ENCODE measurements at places on chromosomes 5 and 9. TPM values are rescaled to one million over a fixed set of nuclear protein-coding genes. Genes with fewer than 3 reads are reported as not detected.

The SOHLH1 gene
- not detected for total RNA-seq

DNA sequence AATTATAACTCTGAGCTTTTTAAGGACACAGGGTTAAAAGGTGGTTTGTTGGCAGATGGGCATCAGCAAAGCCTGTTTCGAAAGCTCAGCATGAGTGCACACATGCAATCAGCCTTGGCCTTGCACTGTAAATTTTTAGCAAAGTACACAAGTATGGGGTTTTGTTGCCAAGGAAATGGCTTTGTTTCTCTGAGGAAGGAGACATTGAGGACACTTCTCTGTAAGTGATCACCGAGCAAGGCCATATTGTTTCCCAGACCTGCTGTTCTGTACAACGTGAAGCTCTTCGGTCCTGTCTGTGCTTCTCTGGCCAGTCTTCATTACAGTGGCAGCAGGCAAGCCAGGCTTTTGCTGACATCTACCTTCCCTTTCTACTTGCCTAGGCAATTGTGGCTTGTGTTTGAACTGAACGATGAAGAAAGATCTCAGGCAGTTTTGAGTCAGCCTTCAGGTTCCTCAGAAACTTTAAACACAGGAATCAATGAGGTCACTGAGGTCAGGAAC, 27.9 kb upstream of the GLRX start:
- no peak for DNase-seq

DNA sequence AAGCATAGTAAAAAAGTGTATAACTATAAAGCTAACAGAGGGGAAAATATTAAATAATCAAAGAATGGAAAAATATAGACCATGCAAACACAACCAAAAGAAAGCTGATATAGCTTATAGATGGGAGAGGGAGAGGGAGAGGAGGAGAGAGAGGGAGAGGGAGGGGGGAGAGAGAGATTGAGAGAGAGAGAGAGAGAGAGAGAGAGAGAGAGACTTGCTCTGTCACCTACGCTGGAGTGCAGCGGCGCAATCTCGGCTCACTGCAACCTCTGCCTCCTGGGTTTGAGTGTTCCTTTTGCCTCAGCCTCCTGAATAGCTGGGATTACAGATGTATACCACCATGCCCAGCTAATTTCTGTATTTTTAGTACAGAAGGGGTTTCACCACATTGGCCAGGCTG, 110.6 kb downstream of the RAPGEF6 start:
- no peak for DNase-seq

DNA sequence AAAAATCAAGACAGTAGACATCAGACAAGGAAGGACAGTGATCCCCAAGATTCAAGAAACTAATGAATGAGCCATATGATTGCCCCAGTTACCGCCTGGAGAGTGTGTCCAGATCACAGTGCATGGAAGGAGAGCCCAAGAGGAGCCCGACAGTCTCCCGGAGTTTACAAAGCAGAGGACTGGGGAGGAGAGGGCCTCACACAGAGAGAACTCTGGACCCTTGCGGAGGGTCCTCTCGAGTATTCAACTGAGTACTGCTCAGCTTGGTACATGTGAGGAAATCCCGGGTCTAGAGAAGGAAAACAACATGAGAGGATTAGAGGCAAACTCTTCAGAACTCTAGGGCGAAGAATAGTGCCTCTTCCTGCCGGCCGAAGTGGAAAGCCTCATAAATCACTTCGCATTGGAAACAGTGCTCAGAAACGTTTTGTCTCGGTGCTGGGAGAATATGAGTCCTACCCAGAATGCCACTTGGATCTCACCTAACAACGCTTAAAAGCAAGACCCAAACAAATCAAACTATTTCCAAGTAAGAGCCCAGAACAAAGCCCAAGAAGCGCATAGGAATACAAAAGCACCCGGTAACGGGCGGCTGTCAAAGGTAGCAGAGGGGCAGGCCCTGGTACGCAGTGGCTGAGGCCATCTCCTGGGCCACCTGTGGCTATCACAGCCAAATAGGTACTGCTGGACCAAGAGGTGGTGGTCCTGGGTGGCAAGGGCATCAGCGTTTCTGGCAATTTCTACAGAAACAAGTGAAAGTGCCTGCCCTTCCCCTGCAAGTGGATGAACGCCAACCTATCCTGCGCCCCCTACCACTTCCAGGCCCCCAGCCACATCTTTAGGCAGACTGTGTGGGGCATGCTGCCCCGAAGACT, 36.0 kb downstream of the FAM78A start:
- no peak for DNase-seq

The ADAM19 gene
- total RNA-seq, result 33.4 TPM

- no peak for DNase-seq
Observed at GRCh38 chr9:20804489-20805250, 120.6 kb downstream of the FOCAD start.

GRCh38 chr5:54725391-54726280, 208.1 kb downstream of the SNX18 start:
- DNase-seq, result peak; percentile 62

The PCDHAC1 gene
- total RNA-seq, result 0.05 TPM

The MARCHF11 gene
- not detected for total RNA-seq

Data from myocyte (in vitro differentiated cells).